Neural progenitor cell (in vitro differentiated cells): ENCODE measurements at places on chromosomes 16 and 17.

DNA sequence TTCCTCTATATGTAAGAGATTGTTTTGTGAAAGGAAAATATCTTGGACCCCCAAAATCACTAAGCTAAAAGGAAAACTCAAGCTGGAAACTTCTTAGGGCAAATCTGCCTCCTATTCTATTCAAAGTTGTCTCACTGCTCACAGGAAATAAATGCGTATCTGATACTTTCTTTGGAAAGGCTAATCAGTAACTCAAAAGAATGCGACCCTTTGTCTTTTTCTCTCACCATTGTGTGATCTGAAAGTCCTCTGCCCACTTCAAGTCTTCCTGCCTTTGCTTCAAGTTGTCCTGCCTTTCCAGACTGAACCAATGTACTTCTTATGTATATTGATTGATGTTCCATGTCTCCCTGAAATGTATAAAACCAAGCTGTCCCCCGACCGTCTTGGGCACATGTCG, 157.3 kb downstream of the KIF2B start:
- DNase-seq = peak; percentile 47

GRCh38 chr16:24858219-24859041, 12.7 kb downstream of the SLC5A11 start:
- DNase-seq = peak; percentile 87

GRCh38 chr17:2253768-2254406, 49.7 kb downstream of the SMG6 start:
- no peak for DNase-seq

- no peak for DNase-seq
Measured at GRCh38 chr17:78651554-78651953, 74.4 kb upstream of the DNAH17 start.

GRCh38 chr16:30805056-30805369, 18.0 kb upstream of the ZNF629 start:
- DNase-seq = no peak

GRCh38 chr17:13374203-13375143, 227.3 kb downstream of the HS3ST3A1 start:
- DNase-seq = no peak

DNA sequence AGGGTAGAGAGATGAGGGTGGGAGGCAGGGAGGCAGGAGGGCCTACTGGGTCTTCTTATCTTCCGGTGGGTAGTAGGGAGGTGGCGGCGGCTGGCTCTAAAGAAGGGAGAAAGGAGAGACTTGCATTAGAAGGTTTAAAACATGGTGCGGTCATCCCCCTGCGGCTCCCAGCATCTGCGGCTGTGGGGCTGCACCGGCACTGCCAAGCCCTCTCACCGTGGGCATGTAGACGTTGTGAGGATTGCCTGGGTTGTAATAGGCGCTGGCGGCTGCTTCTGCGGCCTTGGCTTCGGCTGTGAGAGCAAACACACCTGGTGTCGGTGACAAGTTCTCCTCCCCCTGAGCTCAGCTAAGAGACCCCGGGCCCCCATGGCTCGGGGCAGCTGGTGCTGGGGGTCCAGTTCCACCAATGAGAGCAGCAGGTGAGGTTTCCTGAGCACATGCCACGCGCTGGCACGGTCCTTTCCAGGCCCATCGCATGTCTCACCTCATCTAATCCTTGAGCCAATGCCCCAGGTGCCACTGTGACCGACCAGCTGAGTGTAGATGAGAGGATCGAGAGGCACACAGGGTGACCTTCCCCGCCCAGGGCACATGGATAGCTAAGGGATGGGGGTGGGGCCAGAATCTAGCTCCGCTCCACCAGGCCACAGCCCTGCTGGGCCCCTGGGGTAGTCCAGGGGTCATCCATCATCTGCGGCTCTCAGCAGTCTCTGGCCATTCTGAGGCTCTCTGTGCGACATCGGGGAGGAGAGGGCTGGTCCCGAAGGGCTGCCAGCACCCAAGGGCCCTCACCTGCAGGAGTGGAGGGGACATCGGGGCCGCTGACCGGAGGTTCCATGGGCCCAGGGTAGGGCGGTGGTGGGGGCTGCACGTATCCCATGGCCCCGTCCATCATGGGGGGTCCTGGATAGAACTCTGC, 2.7 kb upstream of the UNC13D start:
- DNase-seq = no peak

DNA sequence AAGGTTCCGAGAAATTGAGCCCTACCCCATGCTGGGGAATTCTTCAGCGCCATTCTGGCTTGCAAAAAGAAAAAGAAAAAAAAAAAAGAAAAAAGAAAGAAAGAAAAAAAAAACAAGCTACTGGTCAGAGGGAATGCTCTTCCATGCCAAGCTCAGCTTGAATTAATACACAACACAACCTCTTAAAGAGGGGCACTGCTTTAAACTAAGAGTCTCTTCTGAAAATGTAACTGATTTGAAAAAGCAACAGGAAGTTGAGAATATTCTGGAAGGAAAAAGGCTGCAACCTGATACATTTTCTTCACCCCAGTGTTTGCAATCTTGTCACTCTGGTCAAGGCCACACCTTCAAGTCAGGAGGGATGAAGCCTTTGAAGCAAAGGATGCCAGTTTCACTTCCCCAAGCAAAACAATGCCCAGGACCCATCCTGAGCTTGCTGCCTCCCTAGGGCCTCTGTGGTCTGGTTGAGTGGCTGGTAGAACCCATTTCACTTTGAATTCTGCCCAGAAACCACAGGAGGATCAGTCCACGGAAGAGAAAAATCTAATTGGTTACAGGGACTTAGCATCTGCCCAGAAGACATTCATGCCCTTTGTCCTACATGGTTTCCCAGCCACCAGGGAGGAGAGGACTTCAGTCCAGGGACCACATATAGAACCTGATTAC, 389.7 kb downstream of the SOX9 start:
- no peak for DNase-seq

DNA sequence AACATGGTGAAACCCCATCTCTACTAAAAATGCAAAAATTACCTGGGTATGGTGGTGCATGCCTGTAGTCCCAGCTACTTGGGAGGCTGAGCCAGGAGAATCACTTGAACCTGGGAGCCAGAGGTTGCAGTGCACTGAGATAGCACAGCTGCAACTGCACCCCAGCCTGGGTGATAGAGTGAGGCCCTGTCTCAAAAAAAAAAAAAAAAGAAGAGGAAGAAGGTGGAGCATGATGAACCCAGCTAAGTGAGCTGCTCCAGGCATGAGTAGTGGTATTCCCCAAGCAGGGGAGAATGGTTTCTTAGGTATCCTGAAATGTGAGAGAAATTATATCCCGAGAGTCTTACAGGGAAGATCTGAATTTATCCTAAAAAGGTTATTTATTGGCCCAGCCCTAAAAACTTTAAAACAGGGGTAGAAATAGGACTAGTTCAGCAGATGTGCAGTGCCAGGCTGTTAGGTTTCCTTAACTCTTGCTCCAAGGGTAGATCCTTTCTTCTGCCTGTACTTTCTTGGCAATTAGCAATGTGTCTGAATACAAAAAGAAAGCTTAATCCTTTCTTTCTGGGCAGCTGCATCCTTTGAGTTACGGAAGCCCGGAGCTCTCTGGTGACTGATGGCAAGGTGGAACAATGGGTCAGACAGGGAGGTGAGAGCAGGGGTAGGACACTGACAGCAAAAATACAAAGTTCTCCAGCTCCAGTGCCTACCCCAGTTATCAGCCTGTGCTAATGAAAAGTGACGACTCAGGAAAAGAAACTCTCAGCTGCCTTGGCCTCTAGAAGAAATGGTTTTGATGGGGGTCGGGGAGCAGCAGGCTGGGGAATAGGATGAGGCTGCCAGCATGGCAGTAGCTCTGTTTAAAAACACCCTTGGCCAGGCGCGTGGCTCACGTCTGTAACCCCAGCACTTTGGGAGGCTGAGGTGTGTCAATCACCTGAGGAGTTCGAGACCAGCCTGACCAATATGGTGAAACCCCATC, 36.5 kb upstream of the TOB1 start:
- peak; percentile 91 for DNase-seq

DNA sequence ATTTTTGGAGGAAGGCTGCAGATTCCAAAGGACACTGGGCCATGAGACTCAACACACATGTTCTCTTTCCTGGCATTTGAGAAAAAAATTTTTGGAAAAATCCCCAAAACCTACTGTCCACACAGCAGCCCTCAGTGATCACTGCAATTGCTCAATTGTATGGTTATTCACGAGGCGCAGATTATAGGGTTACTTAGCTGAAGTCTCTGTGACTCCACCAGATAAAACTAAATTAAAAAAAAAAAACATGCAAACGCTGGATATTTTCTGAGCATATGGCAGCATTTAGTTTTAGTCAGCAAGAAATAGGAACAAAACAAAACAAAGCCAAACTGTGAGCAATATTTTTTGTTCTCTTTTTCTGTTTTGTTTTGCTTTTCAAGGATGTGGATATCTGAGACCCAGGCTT, 83.8 kb upstream of the FAM20A start:
- DNase-seq = no peak

GRCh38 chr17:28908640-28909167, 5.8 kb upstream of the DHRS13 start:
- no peak for DNase-seq

DNA sequence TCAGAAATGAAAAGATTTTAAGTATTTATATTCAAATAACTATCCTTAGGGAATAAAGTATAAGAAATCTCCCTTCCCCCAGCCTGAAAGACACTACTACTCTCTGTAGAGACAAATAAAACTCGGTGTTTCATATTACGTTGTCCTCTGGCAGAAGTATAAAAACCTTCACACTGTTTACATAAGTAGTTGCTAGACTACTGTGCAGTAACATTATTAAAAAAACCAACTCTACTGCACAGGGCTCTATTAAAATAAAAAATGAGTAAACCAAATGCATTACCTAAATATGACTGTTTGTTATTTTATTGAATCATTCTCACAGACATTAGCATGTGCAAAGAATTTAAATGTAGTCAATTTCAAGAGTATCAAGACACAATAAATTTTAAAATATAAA, 67.4 kb downstream of the MED13 start:
- DNase-seq = no peak

DNA sequence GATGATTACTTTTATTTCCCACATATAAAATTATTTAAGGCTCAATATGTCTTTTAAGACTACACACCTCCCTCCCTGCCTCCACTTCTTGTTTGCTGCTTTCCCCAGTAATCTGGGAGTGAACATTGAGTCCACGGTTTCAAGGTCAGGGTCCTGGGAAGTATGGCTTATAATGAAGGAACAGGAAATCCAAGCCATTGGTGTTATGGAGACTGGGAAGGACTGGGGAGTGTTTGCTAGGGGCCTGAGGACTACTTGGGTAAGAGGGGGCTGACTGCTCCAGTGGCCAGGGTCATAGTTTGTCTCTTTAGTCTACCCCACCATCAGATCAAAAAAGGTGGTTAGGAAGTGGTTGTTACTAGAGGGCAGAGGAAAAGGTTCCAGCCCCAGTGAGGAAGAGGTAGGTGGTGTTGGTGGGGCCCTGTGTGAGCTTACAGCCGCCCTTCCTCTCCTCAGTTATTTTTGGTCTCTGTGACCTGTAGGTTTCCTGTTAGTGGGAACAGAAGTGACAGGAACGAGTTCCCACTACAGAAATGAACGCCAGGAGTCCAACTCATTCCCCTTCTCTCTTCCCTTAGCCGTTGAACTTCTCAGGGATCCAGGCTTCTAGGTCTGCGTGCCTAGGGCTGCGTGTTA, 742 bp upstream of the SLC16A13 start:
- no peak for DNase-seq
